B cell (primary cell): ENCODE measurements at places on chromosomes 11 and 22. TPM values are rescaled to one million over a fixed set of nuclear protein-coding genes. Genes with fewer than 3 reads are reported as not detected.

Gene RCOR2
- polyA plus RNA-seq: not detected in 2 replicates

Gene C11orf16
- polyA plus RNA-seq: not detected in 2 replicates

Gene FOLR1
- not detected in 2 replicates for polyA plus RNA-seq

Gene NXPE2
- not detected in 2 replicates for polyA plus RNA-seq

Gene PNPLA5
- not detected in 2 replicates for polyA plus RNA-seq

Gene TRIM66
- polyA plus RNA-seq: 8.6 and 11.1 TPM in 2 replicates

DNA sequence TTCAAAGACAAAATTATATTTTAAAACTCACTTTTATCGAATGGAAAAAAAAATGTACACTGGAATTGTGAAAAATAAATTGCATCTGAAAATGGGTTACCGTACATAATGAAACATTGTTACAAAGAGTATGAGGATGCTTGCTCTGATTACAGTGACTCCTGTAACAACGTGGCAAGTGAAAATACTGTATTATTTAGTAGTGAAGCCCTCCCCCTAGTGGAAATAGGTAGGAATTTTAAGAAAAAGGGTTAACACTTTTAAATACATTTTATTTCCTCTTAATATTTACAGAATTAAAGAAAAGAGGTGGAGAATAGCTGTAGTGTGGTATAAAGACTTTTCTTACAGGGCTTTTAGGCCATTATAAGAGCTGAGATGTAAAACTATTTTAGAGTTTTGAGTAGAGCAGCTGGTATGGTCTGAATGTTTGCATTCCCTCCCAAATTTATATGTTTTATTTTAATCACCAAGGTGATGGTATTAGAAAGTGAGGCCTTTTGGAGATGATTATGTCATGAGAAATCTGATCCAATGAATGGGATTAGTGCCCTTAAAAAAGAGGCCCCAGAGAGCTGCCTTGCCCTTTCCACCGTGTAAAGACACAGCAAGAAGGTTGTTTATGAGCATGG is 25.2 kb downstream of the FAM76B start:
- peak; percentile 78 for DNase-seq
- peaks cover 7% of the 10 kb centered on the region for H3K4me1 ChIP-seq
- no peak overlapping the region for H3K4me3 ChIP-seq
- H3K27ac ChIP-seq: no peak overlapping the region
- H3K27me3 ChIP-seq: no peaks in the 10 kb centered on the region

GRCh38 chr11:58525037-58525614 is 17.2 kb upstream of the OR5B21 start:
- H3K4me3 ChIP-seq: peak overlapping the region; percentile 70
- H3K36me3 ChIP-seq: peaks cover 21% of the 10 kb centered on the region
- peak overlapping the region; percentile 81 for H3K27ac ChIP-seq
- no peaks in the 10 kb centered on the region for H3K27me3 ChIP-seq

DNA sequence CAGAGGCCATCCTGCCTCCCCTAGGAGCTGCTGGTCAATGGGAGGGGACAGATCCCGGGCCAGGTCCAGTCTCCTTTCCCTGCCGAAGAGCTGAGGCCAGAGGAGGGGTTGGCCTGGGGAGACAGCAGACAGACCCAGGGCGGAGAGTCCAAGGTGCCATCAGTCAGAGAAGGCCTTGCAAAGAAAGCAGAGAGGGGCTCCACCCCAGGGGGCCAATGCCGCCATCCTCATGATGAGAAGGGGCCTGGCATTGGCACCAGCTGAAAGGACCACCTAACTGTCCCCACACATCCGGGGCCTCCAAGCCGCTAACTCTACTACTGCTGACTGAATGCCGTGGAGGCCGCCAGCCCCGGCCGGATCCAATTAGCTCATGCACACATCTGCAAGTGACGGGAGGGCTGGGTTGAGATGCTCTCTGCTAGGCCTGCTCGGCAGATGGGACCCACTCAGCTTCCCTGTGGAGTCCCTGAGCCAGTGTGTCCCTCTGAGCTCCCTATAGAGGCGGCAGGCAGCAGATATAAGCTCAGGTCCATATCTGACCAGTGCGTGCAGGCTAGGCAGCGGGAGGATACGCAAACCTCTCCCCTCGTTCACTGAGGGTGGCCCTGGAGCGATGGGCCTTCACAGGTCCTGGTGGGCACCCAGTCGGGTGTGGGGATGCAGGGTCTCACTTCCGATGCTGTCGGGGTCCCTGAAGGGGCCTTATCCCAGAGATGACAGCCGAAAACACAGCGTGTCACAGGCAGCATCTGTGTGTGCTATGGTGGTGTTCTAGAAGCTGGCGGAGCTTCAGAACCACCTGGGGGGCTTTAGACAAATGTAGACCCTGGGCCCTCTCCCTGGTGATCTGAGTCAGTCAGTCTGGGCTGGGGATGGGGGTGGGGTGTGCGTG is 183.9 kb downstream of the CTTN start:
- H3K36me3 ChIP-seq: no peaks in the 10 kb centered on the region
- H3K4me3 ChIP-seq: no peak overlapping the region
- no peaks in the 10 kb centered on the region for H3K27me3 ChIP-seq
- H3K27ac ChIP-seq: no peak overlapping the region

- H3K4me3 ChIP-seq: no peak overlapping the region
- H3K27me3 ChIP-seq: no peaks in the 10 kb centered on the region
- DNase-seq: no peak
- no peaks in the 10 kb centered on the region for H3K36me3 ChIP-seq
Measured at GRCh38 chr11:106160494-106160893, 83.0 kb downstream of the AASDHPPT start.

- H3K27ac ChIP-seq: no peak overlapping the region
- H3K4me1 ChIP-seq: no peaks in the 10 kb centered on the region
- no peak overlapping the region for H3K4me3 ChIP-seq
- H3K36me3 ChIP-seq: no peaks in the 10 kb centered on the region
Measured at GRCh38 chr11:64603411-64604110, 12.5 kb downstream of the SLC22A12 start.

DNA sequence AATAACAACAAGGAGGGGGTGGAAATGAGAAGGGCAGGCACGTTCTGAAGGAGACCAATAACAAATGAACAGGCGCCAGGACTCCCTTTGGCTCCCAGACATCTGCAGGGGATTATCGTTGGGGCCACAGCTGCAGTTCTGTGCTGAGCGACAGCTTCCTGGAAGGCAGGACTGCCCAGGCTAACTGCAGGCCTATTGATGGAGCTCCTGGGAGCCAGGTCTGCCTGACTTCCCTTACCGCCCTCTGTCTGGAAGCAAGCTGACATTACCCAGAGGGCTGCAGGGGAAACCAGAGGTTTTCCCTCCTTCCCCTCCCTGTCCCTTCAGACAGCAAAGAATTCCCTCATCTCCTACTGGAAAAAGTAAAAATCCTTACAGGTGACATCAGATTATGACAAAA is 5.0 kb downstream of the DRD2 start:
- H3K27ac ChIP-seq: no peak overlapping the region
- no peak for DNase-seq

GRCh38 chr22:35231585-35232084 is 25.7 kb upstream of the HMGXB4 start:
- H3K27ac ChIP-seq: no peak overlapping the region
- no peaks in the 10 kb centered on the region for H3K36me3 ChIP-seq
- DNase-seq: peak; percentile 70
- H3K4me3 ChIP-seq: no peak overlapping the region
- H3K4me1 ChIP-seq: no peaks in the 10 kb centered on the region

DNA sequence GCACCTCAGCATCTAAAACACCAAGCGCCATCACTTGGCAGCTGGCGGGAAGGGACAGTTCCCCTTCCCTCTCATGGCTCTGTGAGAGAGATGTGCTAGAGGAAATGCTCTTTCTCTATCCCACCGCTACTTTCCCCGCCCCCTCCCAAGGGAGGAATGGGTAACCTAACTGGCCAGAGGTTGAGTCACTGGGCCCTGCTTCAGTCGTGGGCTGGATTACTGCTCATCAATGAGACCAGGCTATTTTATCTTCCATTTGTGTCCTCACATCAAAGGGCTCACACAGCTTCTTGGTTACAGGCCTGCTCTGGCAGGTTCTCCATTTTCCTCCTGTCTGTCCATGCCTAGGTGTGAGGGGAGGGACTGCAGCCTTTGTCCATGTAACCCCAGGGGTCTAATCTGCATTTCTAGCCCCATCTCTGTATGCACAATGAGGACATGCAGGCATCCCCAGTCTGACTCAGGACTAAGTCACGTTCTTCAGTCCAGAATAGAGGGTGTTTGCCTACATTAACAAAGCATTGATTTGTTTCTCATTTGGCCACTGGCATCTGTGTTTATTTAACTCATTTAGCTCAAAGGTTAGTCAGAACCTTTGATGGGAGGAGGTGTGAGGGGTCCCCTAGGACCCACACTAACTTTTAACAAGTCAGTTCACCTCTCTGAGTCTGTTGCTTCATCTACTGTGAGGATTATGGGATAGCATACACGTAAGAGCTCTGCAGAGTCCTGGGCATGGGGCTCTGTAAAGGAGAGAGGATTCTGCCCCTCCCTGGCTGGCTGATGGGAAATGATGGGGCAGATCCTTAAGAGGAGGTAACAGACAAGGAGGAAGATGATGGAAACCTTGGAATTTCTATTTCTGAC is 99.1 kb downstream of the XRRA1 start:
- no peak for DNase-seq
- H3K4me3 ChIP-seq: no peak overlapping the region
- no peak overlapping the region for H3K27ac ChIP-seq
- no peaks in the 10 kb centered on the region for H3K27me3 ChIP-seq
- H3K4me1 ChIP-seq: peaks cover 9% of the 10 kb centered on the region

GRCh38 chr11:12214751-12215150 is 104.4 kb downstream of the MICAL2 start:
- DNase-seq: no peak
- H3K27ac ChIP-seq: no peak overlapping the region
- no peaks in the 10 kb centered on the region for H3K4me1 ChIP-seq
- H3K4me3 ChIP-seq: no peak overlapping the region

- H3K4me3 ChIP-seq: no peak overlapping the region
- peaks cover 62% of the 10 kb centered on the region for H3K36me3 ChIP-seq
- peaks cover 31% of the 10 kb centered on the region for H3K4me1 ChIP-seq
Measured at GRCh38 chr11:65854161-65854592, 3.8 kb downstream of the CFL1 start.

DNA sequence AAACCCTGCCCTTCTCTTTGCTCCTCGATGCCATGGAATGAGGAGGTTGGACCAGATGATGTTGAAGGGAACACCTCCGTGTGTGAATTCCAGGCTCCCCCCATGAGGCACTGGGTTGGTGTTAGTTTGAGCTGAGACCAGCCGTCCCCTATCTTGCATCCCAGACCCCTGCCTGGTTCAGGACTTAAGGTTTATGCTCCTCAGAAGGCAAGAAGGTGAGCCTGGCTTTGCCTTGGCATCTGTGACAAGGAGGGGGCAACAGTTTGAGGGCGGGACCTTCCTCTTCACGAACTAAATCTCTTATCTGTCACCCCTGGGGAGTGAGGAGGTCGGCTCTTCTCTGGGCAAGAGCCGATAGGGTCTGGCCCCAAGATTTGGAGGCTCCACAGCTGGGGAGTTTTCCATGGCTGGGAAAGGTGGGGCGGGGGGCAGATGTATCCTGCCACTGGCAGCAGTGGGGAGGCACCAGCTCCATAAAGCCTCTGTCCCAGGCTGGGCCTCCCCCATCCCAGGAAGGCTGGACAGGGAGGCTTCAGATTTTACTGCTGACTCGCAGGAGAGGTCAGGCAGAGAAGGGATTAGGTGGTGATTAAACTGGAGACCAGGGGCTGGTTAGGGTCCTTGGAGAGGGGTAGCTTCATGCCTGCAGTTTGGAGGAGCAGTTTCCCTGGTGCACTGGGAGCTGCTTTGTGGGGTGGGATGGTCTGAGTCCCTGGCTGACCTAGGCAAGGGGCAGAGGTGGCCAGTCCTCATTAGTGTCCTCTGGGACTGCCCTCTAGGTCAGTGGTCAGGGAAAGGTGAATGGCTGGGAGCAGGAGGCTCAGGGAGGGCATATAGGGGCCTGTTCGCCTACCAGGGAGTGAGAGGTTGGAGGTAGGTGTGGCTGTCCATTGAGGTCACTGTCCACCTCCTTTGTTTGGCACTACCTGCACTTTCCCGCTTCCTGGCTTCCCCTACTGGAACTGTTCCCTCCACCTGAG is 1.1 kb downstream of the SEC14L2 start:
- H3K4me1 ChIP-seq: peaks cover 21% of the 10 kb centered on the region
- no peak overlapping the region for H3K4me3 ChIP-seq
- H3K27me3 ChIP-seq: peaks cover 33% of the 10 kb centered on the region
- H3K36me3 ChIP-seq: no peaks in the 10 kb centered on the region

DNA sequence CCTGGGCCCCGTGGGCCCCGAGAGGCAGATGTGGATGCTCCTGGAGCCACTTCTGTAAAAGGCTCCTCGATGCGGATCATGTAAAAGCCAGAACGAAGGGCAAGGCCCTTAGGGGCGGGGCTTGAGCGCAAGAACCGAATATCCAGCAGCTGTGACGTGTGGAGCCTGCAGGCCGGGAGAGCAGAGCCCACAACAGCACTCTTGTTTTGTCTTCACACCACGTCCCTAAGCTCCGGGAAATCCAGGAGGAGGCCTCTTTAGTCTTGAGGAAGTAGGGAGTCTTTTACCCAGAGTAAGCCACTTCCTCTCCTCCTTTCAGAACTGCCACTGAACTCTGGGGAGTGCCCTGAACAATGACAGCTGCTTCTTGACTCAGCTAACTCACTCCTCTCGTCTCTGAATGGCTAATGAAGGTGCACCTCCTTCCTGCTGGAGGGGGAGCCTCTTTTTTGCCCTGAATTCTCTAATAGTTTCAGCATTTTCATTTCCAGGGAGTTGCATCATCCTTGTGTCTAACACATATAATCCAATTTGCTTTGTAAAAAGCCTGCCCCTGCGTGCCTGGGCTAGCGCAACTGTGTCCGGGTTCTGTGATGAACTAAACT is 12.5 kb downstream of the L3MBTL2 start:
- peak overlapping the region; percentile 23 for H3K4me3 ChIP-seq
- DNase-seq: peak; percentile 57
- H3K27ac ChIP-seq: peak overlapping the region; percentile 36
- H3K4me1 ChIP-seq: peaks cover 11% of the 10 kb centered on the region
- H3K27me3 ChIP-seq: no peaks in the 10 kb centered on the region

- H3K36me3 ChIP-seq: no peaks in the 10 kb centered on the region
- H3K27me3 ChIP-seq: no peaks in the 10 kb centered on the region
Measured at GRCh38 chr11:8698379-8698851, 15.8 kb downstream of the RPL27A start.

- no peak overlapping the region for H3K27ac ChIP-seq
- no peaks in the 10 kb centered on the region for H3K36me3 ChIP-seq
- H3K4me1 ChIP-seq: no peaks in the 10 kb centered on the region
- DNase-seq: no peak
Measured at GRCh38 chr11:87144252-87144651, 106.5 kb downstream of the TMEM135 start.

DNA sequence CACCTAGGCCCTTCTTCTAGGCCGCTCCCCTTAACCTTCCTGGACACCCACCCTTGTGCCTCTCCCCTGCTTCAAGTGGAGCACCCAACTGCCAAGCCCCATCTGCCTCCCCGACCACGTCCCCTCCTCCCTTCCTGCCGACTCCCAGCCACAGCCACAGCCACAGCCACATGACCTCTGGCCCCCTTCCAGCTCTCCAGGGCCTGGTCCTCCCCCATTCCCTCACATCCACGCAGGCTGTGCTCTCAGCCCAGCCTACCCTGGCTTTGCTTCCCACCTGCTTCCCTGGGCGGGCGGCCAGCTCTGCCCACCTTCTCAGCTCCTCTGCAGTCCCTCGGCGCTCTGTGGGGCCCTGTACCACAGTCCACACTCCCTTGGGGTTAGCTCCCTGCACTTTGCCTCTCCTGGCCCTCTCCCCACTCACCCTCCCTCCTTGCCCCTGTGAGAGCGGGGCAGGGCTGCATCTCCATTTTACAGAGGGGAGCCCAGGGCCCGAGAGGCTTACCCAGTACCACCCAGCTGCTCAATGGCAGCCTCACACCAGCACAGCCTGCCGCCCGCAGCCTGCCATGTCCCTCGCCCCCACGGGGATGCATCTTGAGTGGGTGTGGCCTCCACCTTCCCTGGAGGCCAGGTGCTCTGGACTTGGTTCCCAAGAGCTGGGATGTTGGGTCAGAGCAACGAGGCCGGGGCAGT is 20.3 kb downstream of the PARVG start:
- H3K27ac ChIP-seq: no peak overlapping the region
- DNase-seq: no peak
- H3K36me3 ChIP-seq: no peaks in the 10 kb centered on the region
- H3K27me3 ChIP-seq: no peaks in the 10 kb centered on the region
